Kidney tubule cell (primary cell): ENCODE measurements at places on chromosomes 12 and 14.

DNA sequence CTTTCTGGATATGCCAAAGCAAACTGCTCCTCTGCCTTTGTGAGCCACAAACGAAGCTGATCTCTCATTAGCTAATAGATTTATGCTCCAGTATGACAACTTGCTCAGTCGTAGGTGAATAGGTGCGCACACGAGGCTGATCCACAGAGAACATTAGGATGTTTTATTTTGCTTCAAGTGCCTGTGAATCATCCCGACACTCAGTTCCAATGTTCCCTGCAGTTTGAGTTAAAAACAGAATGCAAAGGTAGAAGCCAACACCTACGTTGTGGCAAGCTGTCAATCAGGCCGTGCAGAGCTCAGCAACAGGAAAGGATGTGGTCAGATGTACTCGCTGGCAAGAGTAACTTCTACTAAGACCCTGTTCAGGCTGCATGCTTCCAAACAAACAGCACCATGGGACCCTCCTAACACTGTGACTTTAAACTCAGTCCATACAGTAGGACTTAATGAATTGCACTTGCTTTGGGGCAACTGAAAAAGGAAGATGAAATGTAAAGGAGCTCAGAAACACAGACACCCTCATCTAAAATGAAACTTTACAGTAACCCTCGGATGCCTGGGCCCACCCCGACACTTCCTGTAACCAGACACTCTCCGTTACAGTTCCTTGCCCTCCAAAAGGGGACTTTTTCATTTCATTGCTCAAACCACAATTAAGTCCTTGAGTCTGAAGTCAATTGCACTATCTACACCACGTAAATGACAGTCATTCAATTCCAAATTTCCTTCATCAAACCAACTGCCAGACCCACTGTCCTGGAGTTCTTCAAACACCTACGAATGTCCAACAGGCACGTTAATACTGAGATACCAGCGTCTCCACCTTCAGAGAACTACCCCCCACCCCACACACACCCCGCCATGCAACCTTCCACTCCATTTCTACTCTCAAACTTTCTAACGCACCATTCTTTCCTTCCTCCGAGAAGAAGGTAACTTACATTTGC, 1.6 kb downstream of the CCDC88C start:
- peak; percentile 72 for DNase-seq

- DNase-seq = no peak
These were observed 431.8 kb downstream of the SLC6A15 start for GRCh38 chr12:84480803-84481202.

- DNase-seq = peak; percentile 92
These were observed 1.8 kb downstream of the AHNAK2 start for GRCh38 chr14:104976198-104977007.

- DNase-seq = no peak
These were observed 106.3 kb upstream of the FKBP4 start for GRCh38 chr12:2688381-2688931.

- peak; percentile 83 for DNase-seq
These were observed 191.7 kb upstream of the DIO2 start for GRCh38 chr14:80403036-80403435.

DNA sequence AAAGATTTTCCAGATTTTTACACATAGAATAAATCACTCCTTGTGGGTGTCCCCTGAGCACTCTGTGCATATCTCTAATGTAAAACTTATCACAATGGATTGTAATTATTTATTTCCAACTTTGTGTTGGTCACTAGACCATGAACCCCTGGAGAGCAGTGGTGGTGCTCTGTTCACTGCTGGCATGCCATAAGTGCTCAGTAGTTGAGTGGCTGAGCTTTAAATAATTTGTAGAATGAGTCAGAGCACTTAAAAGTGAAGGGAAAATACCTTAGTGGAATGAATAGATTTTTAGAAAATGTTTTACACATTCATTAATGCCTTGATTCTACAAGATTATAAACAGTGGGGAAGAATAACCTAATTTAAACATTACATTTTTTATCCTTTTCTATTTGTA, 6.3 kb downstream of the MGAT4C start:
- DNase-seq = peak; percentile 87

GRCh38 chr12:114902665-114903064, 218.7 kb upstream of the TBX3 start:
- DNase-seq = no peak

DNA sequence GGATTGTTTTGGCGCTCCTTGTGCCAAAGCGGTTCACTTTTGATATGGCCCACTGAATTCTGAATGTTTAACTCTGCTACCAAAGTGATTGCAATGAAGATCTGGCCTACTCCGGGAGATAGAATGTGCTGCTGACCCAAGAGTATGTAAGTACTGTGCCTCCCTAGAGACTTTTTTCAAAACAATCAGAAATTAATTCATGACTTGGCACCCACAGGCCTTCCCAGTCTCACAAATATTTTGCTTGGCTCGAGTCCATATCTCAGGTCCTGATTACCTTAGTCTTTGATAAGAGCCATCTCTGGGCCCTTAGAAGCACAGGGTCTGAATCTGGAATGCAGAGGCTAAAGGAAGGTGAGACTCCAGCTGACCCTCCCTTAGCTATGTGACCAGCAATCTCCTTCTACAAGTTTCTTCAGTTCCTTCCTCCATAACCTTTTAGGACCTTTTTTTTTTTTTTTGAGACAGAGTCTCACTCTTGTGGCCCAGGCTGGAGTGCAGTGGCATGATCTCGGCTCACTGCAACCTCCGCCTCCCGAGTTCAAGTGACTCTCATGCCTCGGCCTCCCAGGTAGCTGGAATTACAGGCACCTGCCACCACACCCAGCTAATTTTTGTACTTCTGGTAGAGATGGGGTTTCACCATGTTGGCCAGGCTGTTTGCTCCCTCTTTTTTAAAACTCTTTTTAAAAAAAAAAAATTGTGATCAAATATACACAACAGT, 49.5 kb upstream of the METAP2 start:
- DNase-seq = peak; percentile 15

GRCh38 chr14:37565550-37565949, 29.5 kb downstream of the FOXA1 start:
- DNase-seq = no peak

DNA sequence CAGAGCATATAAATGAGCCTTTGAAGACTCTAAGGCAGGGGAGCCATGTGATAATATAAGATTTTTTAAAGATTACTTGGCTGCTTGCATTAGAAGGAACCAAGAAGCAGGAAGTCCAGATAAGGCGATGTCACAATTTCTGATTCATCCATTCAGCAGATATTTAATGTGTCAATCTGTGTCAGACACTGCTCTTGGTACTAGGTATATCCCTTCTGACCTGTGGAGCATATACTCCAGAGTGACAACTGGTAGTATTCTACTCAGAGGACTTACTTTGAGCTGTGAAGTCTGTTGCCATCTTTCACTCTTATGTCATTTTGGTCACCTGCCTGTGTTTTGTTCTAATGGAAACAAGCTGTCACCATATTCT, 10.7 kb downstream of the EID3 start:
- peak; percentile 73 for DNase-seq

GRCh38 chr12:71158361-71158882, 623 bp upstream of the TSPAN8 start:
- peak; percentile 34 for DNase-seq

DNA sequence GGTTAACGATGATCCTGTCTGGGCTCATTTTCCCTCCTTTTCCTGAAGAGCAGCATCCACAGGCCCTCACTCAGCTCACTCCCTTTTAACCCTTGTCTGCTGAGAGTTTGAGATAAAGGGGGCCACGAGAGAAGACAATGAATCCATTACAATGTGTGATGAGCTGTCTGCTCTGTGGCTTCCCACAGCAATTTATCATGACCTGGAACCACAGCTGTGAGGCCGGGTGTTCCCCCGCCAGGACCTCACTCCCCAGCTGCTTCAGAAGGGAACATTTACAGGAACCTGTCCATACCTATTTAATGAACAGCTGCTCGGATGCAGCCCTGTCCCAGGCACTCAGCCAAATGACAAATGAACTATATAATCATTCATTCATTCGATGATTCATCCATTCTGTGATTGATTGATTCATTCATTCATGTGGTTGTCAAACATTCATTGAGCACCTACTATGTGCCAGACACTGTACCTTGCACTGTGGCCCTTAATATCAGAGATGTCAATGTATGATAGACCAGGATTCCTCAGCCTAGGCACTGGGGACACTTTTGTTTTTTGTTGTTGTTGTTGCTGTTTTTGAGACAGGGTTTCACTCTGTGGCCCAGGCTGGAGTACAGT, 18.5 kb upstream of the P2RX7 start:
- peak; percentile 59 for DNase-seq

- no peak for DNase-seq
These were observed 45.3 kb upstream of the PTHLH start for GRCh38 chr12:28017873-28018255.

- no peak for DNase-seq
These were observed 79.1 kb downstream of the ZFP36L1 start for GRCh38 chr14:68713782-68714181.

DNA sequence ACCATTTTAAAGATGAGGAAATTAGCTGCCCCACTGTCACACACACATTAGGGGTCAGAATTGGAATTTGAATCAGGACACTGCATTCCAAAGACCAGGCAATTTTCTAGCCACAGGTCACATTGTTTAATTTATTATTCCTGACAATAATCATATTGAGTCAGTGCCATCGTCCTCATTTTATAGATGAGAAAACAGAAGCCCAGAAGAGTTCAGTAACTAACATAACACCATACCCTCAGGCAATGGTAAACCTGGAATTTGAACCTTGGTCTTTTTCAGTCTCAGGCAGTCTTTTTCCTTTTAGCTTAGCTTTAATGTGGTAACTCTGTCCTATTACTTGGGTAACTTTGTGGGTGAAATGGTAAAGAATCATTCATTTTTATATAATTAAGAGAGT, 330.3 kb upstream of the SYT1 start:
- DNase-seq = no peak

GRCh38 chr12:62684570-62685295, 218.1 kb downstream of the MON2 start:
- DNase-seq = no peak

DNA sequence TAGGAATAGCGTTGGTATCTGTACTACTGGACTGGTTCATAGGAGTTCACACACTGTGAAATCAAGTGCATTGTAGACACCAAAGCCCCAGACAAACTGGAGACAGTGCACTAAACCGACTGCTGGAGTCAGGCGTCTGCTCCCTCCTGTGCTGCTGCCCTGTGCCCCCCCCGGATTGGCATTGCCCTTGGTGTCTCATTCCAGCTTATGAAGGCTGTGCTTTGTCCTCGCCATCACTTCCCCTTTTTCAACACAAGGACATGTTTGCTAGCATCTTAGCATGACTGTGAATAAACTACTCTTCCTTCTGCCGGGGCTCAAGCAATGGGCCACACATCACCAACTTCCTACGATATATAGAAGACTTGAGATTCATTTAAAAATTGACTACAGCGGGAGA, 84.0 kb downstream of the TMCC3 start:
- DNase-seq = no peak

- peak; percentile 44 for DNase-seq
These were observed 2.1 kb downstream of the RNF10 start for GRCh38 chr12:120536064-120536791.

DNA sequence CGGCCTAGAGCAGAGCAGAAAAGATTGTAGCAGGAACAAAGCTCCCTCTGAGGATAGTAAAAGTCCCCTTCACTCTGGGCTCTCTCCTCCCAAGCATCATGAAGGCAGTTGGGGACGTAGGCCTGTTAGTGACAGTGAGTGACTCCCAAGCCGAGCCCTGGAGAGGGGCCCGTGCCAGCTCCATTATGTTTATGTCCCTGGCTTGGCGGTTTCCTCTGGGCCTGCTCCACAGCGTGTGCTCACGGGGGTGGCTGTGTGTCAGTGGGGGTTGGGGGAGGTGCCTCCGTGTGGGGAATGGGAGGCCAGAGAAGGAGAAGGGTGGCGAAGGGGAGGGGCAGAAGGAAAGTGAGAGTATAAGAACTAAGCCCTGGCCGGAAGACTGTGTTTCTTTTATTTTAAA, 170.0 kb upstream of the VASH1 start:
- no peak for DNase-seq

DNA sequence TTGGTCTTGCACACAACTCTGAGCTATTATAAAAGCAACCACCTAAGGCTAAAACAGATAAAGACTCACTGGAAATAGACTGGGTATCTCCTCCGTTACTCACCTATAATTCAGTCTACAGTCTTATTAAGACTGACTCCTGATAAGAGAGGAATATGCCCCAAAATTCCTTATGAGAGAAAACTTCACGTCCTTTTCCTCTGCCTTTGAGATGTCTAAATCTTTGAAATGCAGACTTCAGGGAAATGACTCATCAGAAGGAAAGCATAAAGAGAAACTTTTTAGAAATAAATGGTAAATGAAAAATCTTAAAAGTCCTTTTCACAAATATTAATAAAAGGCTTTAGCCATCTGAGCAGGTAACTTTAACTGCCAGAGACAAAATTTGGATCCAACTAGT, 187.5 kb upstream of the RTL1 start:
- no peak for DNase-seq

DNA sequence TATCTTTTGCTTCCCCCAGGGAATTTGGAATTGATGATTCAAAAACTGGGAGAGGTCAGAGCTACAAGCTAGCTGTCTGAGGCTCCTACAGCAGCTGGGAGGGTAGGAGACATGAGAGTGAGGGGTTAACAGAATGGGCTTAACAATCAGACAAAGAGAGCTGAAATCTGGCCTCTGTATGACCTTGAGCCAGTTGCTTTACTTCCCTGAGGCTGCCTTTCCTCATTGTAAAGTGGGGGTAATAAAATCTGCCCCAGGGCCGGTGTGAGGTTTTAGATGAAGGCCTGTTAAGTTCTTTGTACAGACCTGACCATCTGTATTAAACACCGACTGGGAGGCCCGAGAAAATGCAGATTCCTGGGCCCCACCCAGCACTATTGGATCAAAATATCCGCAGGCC, 164.3 kb upstream of the NOS1 start:
- no peak for DNase-seq

- DNase-seq = peak; percentile 30
These were observed 148.7 kb downstream of the ANO2 start for GRCh38 chr12:5796171-5796958.

- DNase-seq = no peak
These were observed 45.0 kb upstream of the P2RX7 start for GRCh38 chr12:121087467-121088194.

DNA sequence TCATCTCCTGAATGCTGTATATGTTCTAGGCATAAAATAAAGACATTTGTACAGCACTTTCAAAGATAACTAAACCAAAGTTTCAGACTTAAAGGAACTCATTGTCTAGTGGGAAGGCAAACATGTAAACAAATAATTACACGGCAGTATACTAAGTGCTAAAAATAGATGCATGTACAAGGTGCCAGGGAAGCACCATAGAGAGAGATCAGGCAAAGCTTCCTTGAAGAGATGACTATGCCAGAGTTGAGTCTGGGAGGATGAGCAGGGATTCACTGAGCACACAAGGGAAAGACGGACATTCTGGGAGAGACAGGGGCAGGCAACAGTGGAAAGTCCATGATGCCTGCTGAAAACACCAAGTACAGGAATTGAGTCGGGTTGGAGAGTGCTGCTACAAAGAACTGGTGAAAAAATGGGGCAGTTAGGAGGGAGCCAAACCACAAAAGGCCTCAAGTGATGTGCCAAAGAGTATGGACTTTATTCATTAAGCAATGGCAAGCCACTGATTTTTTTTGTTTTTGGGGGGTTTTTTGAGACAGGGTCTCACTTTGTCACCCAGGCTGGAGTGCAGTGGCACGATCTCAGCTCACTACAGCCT, 26.8 kb downstream of the ANKS1B start:
- DNase-seq = no peak
